GM03348 (cell line): ENCODE measurements at places on chromosomes 6 and 20.
A peak's percentile ranks its signal among the peaks of the same experiment; 100 is the strongest.

DNA sequence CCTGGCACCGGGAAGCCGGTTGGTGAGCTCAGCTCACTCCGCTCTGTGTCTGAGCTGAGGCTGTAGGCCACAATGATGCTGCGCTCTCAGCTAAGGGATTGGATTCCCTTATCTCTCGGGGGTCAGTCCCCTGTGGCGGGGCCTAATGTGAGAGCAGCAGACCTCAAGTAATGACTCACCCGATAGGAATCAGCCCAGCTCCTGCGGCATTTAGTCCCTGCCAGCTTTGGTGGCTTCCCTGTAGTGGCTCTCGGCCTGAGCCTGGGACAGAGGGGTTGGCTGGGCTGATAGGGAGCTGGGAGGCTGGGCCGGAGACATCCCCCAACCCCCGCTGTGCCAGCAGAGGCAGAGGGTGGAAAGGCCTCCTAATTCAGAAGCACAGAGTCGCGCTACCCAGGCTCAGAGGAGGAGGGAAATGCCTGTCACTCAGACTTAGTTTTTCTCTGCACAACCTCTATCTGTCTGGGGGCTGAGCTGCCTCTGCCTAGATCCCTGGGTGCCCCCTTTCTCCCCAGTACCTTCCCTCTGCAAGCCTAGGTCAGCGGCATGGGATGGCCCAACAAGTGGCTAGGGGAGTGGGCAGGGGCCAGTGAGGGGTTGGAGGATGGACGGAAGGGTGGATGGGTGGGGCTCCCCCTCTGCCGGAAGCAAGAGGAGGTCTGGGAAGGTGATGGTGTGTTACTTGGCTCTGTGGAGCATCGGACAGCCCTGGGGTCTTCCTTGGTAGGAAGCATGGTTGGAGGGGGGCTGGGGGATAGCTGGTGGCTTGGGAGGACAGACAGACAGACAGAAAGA, 92.2 kb downstream of the CDH22 start:
- DNase-seq = peak; percentile 33

- DNase-seq = no peak
Observed at GRCh38 chr6:54361734-54362133, 53.5 kb downstream of the TINAG start.

GRCh38 chr6:107603006-107603370, 113.1 kb downstream of the SOBP start:
- no peak for DNase-seq

- DNase-seq = no peak
Observed at GRCh38 chr6:168212362-168212761, 107.2 kb downstream of the DACT2 start.

DNA sequence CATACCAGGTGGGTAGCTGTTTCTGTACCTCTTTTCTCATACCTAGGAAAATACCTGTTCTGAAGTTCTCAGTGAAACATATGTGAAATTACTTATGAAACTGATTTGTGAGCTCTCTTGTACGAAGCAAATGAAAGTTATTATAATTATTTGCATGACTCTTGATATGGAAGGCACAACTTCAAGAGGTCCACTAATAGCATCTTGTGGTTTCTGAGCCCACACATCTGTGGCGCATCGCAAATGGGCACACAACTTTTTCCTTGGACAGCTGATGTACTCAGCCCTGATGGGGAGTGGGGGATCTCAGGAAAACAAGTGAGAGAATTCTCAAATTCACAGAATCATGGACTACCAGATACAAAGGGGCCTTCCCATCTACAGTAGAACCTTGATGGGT, 432.3 kb downstream of the CD83 start:
- no peak for DNase-seq

- no peak for DNase-seq
Observed at GRCh38 chr6:157291356-157291755, 32.0 kb downstream of the TMEM242 start.

DNA sequence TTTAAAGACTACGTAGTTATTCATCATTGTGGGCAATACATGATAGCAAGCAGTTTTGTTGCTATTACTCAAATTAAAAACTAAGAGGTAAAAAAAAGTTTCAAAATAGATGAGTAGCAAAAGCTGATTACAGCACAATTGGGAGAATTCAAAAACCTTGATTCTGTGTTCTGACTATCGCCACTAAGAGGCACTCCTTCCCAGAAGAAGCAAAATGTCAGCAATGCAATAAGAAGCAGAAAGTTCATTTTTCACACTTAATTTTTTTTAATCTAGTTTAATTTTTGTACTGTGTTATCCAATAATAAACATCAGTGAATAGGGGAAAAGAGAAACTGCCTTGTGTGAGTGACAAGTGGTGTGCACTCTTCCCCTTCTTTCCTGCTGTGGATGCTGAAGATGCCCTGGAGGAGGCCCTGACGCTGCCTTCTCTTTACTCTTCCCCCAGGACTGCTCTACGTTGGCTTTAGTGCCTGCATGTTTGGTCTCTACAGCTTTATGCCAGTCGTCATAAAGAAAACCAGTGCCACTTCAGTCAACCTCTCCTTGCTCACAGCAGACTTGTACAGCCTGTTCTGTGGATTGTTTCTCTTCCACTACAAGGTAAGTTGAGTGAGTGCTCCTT, 263.2 kb upstream of the PLN start:
- peak; percentile 12 for DNase-seq

- peak; percentile 43 for DNase-seq
Observed at GRCh38 chr6:1316489-1316971, 4.6 kb downstream of the FOXQ1 start.

DNA sequence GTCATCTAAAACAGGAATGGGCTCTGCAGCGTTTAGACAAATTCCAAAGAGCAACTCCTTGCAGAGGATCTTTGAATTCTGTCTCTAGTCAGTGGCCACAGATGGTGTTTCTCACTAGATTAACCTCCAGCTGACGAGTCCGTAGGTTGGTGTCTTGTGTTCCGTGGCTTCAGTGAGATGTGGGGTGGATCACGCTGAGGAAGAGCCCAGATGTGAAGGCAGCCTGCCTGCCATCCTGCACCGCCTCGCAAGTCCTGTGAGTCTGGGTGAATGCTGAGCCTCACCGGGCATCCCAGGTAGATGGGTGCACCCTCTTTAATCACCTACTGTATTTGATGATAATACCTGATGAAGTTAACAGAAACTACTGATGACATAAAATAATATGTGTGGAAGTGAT, 70.4 kb downstream of the THBS2 start:
- DNase-seq = no peak

DNA sequence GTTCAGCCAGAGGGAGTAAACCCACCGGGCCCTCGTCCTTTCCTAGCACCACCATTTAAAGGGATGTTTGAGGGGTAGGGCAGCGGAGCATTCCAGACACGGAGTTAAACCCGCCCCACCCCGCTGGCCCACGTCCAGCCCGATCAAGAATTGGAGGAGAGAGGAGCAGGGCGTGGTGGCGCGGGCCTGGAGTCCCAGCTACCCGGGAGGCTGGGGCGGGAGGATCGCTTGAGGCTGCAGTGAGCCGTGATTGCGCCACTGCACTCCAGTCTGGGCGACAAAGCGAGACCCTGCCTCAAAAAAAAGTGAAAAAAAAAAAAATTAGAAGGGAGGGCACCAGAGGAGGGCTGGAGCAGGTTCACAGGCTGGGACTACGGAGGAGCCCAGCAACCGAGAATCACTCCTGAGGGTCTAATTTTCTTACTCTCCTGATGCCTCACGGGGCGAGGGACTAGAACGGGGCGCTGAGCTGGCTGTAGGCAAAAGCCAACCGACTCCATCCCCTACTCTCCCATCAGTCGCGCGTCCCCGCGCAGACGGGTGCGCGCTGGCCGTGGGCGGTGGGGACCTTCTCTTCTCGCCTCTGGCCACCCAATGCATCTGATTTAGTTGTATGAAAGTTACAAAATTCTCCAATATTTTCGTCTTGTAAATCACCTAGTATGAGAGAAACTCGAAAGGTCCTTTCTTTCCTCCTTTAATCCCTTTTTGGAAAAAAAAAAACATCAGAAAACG, 6.1 kb upstream of the HSPA1B start:
- DNase-seq = peak; percentile 56

- no peak for DNase-seq
Observed at GRCh38 chr6:121695329-121695728, 259.9 kb downstream of the GJA1 start.

DNA sequence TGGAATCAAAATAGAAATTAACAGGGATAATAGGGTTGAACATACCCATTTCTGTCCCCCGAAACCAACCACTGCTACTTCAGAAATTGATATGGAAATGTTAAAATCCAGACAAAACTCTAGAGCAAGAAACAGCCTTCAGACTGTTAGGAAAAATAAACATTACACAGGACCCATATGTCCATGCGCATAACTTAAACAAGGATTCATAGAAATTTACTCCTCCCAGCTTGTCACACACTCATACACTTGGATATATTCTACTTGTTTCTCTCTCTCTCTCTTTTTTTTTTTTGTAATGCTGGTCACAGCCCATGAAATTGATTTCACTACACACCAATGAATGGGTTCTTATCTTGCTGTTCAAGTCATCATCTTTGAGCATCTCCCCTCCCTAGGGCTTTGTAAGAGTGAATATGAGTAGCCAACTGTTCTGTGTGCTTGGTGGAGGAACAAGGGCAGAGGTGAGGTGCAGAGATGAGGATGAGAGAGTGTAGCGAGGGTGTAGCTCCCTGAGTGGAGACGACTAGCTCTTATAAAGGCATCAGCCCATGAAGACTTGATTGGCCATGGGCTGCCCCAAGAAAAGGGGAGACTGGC, 61.8 kb upstream of the MLN start:
- DNase-seq = no peak

GRCh38 chr20:35767683-35768481, 3.9 kb upstream of the PHF20 start:
- peak; percentile 25 for DNase-seq

DNA sequence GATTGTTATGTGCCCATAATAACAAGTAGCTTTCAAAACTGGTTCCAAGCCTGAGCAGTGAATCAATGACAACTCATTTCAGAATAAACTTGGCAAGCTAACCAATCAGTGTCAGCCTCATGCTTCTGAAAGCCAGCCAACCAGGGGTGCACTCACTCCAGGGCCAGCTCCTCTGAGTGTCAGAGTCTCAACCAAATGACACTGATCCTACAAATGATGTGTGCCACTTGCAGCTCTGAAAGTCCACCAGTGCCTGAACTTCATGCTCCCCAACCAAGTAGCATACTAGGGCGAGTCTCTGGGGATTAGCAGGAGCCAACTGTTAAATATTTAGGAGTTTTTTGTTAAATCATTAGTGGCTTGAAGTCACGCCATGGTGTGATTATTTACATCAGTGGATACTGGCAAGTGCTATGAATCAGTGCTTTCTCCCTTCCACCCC, 4.5 kb downstream of the IYD start:
- peak; percentile 65 for DNase-seq

DNA sequence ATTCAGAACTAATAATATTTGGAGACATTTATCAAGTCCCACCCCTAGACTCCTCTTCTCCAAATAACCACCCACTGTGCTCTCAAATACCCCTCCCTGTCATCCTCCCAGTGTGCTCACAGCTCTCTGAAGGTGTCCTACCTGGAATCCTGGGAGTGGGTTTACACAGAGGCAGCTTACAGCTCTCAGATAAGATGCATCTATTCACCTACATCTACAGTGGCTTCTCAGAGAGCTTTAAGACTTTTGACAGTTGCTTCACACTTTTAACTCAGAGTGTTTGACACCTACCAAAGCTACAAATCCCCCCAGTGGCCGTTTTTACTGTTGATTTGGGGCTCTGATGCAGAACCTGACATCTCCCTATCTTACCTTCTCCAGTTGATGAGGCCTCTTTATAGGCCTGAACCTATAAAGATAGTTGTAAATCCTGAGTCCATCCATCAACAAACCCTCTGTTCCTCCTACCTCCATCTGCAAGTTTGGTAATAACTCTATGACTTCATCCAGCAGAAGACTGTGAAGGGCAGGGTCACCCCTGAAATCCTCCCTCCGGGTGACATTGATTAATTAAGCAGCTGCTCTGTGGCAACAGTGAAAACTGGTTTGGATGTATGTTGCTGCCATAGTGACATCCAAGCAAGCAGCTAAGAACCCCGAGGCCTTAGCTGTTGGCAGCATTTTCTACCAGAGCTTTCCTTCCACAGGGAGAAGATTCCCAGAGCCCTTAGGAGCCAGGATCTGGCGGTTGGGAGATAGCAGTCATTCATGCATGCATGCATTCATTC, 226.1 kb upstream of the RREB1 start:
- no peak for DNase-seq

- DNase-seq = no peak
Observed at GRCh38 chr6:47343600-47343999, 33.9 kb upstream of the TNFRSF21 start.

- DNase-seq = no peak
Observed at GRCh38 chr6:112160745-112161144, 73.4 kb downstream of the FAM229B start.

GRCh38 chr6:131736003-131736596, 25.3 kb upstream of the CTAGE9 start:
- DNase-seq = no peak

- DNase-seq = no peak
Observed at GRCh38 chr20:31851240-31851955, 6.0 kb upstream of the FOXS1 start.

DNA sequence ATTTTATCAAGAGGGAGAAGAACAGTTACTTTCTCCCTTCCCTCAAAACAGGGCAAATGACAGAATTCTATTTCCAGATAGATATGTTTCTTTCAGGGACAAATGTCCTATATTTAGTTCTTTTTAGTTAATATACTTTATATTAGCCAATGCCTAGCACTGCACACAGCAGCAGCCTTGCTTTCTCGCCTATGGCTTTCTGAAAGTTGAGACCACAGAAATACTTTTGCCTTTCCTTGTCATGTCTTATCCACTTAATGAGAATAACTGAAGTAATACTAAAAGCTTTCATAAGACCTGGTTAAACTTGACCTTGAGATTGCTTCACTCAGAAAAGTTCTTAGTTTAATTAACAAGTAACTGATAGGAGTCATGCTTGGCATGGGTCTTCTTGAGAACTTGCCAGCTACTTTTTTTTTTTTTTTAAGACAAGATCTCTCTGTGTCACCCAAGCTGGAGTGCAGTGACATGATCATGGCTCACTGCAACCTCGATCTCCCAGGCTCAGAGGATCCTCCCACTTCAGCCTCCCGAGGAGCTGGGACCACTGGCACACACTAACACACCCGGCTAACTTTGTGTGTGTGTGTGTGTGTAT, 159.3 kb downstream of the CDKAL1 start:
- peak; percentile 7 for DNase-seq

DNA sequence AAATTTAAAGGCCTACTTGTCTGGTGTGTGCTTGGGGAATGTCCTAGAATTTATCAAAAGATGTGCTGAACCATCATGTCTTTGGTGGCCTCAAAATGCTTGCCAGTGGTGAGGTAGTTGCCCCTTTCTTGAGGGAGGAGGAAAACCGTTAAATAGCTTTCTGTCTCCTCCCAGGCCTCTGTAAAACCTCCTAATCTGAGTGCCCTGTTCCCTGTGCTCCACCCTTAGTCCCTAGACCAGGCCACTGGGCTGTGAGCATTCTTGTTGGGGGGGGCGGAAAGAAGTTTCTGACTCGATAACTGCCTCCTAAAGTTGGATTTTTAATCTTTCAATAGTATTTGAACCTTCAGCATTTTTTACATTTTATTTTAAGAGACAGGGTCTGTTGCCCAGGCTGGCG, 23.1 kb downstream of the JARID2 start:
- no peak for DNase-seq

GRCh38 chr6:41498968-41499599, 47.1 kb upstream of the FOXP4 start:
- DNase-seq = no peak

- DNase-seq = peak; percentile 81
Observed at GRCh38 chr6:971981-972640, 279.2 kb upstream of the EXOC2 start.

- DNase-seq = no peak
Observed at GRCh38 chr6:317448-318144, 25.3 kb downstream of the DUSP22 start.

- DNase-seq = no peak
Observed at GRCh38 chr6:9373308-9373707, 938.0 kb upstream of the SLC35B3 start.

GRCh38 chr20:34829191-34829590, 3.7 kb upstream of the NCOA6 start:
- no peak for DNase-seq
